M059J (cell line): ENCODE measurements at places on chromosomes 16 and 17.

- no peak for DNase-seq
Observed at GRCh38 chr16:152141-153128, at the start of gene HBZ. HBZ (plus strand) TSS chr16:152644; CDS start chr16:152910, 266 bp downstream.

DNA sequence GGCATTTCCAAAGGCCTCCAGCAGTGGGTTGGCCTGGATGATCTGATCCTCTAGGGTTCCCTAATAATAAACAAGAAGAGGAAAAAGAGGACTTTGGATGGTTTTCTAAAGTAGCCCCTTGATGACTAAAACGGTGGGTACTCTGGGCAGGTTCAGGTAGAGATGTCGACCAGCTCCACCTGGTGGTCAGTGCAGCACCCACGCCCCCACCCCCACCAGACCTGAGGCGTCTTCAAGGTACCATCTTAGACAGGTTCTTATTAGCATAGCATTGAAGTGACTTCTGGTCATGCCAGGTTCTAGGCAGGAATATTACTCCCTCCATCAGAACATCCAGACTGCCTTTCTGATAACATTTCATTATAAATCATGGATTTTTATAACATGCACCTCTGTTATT, 15.0 kb downstream of the MYH13 start:
- DNase-seq: no peak

- no peak for DNase-seq
Observed at GRCh38 chr16:68779891-68780290, 42.8 kb downstream of the CDH1 start.

DNA sequence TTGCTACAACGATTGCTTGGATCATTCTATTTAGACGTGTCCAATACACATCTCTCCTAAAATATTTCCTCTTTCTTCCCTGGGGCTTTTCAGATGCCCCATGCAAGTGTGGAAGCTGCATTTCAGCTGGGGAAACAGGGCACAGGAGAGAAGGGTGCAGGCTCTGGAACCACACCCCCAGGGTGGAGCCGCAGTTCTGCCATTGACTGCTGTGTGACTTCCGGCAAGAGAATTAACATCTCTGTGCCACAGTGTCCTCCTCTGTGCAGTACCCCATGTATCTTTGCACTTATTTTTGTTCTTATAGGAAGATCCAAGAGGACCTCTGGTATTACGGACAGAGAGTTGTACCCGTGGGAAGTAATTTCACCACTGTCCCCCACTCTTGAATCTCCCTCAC, 405.3 kb upstream of the EEF2KMT start:
- no peak for DNase-seq

GRCh38 chr17:53722407-53722806, 100.3 kb upstream of the KIF2B start:
- peak; percentile 99 for DNase-seq

DNA sequence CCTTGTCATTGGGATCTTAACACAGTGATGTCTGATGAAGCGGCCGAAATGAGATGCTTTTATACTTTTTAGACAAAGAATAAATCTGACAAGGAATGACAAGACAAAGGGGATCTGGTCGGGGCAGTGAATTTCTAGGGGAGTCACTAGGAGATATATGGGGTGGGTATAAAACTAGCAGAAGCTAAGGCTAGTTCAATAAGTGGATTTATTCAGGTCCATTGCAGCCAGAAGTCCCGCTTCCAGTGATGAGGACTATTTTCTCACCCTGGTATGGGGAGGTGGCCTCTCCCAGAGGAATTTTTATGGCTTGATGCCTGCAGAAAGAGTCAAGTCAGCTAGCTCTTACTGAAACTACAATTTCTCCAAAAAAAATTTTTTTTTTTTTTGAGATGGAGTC, 23.9 kb downstream of the SLC38A8 start:
- DNase-seq: no peak

- no peak for DNase-seq
Observed at GRCh38 chr17:9021992-9022572, 772 bp downstream of the NTN1 start.

- peak; percentile 87 for DNase-seq
Observed at GRCh38 chr17:869567-870525, 87.7 kb downstream of the MRM3 start.

- DNase-seq: no peak
Observed at GRCh38 chr17:32553168-32553567, 66.4 kb downstream of the CDK5R1 start.

- peak; percentile 73 for DNase-seq
Observed at GRCh38 chr16:64196444-64196843, 925.4 kb downstream of the CDH11 start.

GRCh38 chr17:39569126-39569525, 38.6 kb downstream of the NEUROD2 start:
- DNase-seq: no peak

DNA sequence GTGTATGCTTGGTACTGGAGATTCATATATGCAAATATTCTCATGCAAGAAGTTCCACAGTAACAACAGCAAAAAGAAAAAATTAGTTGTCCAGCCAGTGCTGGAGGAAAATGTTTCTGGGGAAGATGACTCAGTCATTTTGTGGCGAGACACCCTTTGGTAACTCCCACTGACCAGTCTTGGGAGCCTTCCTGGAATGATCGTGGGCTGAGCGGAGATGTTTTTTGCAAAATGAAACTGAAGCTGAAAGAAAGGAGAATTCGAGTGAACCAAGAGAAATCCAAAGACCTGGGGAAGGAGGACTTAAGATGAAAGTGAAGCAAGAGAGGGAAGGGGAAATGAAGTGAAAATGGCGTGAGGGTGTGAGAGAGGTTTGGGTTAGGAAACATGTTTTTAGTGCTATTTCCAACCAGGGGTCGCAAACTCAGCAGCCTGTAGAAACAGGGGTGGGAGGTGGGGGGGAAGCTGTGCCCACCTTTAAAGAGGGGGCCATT, 5.2 kb downstream of the ITPRIPL2 start:
- DNase-seq: peak; percentile 93

DNA sequence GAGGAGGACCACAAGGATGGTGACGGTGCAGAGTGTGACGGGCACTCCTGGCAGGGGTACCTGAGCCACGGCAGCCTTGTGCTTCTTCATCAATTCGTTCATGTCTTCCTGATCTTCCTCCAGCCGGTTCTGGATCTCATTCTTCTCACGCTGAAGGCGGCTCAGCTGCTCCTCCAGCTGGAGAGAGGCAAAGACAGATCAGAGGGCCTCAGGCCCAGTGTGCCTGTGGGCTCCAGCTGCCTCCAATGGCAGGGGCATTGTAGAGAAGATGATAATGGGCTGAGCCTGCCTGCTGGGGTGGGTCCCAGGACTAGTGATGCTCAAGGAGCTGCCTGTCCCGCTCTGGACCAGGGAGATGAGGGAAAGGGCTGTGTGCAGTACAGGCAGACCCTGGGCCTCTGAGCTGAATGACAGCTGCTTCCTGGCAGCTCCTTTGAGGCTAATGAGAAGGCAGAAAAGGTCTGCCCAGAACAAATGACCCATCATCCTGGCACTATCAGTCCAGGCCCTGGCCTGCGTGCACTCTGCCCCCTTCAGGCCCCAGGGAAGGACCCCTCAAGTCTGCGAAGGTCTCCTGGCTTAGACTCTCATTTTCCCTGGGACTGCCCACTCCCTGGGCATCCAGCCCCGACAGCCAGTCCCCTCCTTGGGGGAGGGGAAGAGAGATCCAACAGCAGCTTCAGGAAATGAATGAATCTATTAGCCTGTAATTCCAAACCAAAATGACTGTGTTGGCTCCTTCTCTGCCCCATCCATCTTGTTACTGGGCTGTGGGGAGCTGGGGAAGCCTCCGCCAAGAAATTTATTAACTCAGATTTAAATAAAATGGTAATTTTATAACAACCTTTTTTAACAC, 48.0 kb downstream of the PIPOX start:
- no peak for DNase-seq
